ENCODE measurements at places on chromosomes 13 and 19.

DNA sequence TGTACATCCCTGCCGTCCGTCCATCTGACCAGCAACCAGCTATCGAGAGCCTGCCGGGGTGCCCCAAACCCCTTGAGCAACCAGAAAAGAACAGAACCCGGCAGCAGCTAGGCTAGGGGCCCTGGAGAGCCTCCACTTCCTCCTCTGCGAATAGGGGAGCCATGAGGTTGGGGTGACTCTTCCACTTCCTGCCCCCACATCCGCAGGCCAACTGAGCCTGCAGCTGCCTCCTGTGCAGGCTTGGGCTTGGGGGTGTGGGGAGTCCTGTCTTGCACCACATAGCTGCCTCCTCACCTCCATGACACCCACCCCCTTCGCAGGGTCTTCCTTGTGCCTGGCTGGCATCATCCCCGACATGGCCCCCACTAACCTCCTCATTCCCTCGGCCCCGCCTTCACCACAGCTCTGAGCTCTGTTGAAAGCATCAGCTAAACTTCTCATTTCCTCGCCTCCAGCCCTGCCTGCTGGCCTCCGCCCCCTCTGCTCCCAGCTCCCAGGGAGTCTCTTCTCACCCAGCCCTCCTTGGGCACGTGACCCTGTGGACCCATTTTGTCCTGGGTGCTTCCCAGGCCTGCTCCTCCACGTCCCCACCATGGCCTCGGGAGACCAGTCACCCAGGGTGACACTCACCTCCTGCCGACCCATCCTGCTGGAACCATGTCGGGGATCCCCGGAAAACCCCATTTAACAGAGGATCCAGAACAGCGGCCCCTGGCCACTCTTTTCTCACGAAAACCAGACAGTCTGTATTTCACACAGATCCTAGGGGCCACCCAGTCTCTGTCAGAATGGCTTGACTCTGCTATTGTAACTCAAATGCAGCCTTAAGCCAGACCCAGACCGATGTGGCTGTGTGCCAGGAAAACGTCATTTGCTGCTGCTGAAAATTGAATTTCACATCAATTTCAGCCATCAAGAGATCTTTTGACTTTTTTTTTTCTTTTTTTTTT is 50.4 kb downstream of the MYO9B start:
- DNase-seq: peak; percentile 76

- DNase-seq: no peak
Measured at GRCh38 chr19:7494416-7495098, 5.7 kb upstream of the PEX11G start.

- no peak for DNase-seq
Measured at GRCh38 chr19:3229888-3230496, 5.5 kb downstream of the CELF5 start.

DNA sequence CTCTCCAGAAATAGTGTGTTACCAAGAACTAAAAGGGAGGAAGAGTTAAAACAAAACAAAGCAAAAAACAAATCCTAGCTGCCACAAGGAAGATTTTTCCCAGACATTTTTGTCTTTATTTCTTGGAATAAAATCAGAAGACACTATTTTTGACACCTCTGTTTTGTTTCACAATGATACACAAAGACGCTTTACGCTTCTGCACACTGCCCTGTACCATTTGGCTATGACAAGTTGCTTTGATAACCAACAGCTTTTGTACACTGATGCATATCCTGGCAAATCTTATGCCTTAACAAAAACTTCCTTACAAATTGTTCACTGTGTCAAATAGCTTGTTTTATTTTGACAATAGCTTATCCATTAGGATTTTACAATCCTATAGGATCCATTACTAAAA is 103.5 kb upstream of the RAP2A start:
- DNase-seq: no peak

DNA sequence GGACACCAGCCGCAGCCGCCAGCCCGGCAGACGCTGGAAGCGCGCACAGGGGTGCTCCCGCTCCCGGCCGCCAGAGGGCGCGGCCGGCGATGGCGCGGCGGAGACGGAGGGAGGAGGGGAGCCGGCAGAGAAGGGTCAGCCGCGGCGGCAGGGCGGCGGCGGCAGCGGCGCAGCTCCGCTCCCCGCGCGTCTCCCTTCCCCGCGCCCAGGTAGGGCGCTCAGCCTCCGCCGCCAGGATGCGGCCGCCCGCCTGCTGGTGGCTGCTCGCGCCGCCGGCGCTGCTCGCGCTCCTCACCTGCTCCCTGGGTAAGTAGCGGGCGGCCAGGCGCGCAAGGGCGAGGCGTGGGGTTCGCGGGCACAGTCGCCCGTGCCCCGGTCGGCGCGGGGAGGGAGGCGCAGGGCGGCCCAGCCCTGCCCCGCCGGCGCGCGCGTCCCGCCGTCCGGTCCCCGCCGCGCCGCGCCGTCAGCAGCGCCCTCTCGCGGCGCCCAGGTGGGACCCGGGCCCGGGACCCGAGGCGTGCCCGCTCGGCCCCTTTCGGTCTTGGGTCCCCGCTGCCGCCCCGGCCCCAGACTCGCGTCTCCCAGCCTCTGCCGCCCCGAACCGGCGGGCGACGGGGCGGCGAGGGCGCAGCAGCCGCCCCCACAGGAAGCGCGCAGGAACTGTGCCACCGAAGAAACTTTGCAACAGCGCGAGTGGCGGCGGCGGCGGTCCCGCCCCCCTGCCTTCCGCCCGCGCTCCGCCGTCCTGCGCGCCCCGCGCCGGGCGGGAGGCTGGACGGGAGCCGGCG is at the start of gene B3GLCT:
Gene B3GLCT (plus strand): TSS at position 127 of the 788 bp plus-strand sequence. CDS start 110 bp downstream, at position 237.
- peak; percentile 96 for DNase-seq

DNA sequence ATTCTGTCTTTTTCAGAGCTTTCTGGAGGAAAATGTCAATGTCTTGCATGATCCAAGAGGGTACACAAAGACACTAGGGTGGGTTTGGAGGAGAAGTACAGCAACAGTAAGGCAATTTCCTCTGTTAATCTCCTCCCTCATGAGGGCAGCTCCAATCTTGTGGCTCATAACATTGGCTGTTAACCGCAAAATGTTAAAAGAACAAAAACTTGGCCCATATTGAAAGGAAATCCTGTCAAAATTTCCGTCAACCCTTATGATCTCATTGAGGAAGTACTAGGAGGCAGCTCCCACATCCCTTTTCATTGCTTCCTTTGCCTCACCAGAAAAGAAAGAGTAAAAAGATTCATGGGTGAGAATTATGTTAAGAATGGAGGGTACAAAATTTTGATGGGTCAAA is 11.6 kb downstream of the OXGR1 start:
- no peak for DNase-seq

GRCh38 chr13:29543230-29544215 is 52.0 kb downstream of the SLC7A1 start:
- peak; percentile 87 for DNase-seq

- peak; percentile 47 for DNase-seq
Measured at GRCh38 chr13:32316028-32316339, 676 bp downstream of the BRCA2 start.

DNA sequence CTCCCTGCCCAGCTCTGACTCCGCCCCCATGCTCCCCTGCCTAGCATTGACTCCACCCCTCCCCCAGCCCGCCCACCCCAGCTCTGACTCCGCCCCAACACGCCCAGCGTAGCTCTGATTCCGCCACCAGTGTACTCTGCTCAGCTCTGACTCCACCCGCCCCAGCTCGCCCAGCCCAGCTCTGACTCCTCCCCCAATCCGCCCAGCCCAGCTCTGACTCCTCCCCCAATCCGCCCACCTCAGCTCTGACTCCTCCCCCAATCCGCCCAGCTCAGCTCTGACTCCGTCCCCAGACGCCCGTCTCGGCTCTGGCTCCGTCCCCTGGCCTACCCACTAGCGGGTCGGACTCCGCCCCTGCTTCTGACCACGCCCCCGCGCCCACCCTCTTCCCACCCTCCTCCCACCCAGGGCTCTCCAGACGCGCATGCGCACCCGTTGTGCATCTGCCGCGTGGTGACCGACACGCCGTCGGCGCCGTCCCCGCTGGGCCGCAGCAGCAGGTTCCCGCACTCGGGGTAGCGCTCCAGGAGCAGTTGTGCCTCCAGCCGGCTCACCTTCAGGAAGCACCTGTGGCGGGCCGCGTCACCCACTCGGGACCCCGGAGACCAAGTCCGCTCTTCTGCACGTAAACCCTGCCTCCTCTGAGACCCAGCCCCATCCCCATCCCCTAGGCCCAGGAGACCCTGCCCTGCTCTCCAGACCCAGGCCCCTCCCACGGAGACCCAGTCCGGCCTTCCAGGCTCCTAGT is 10.2 kb downstream of the STAP2 start:
- peak; percentile 98 for DNase-seq

- DNase-seq: no peak
Measured at GRCh38 chr13:110316196-110316595, 9.1 kb downstream of the COL4A2 start.

DNA sequence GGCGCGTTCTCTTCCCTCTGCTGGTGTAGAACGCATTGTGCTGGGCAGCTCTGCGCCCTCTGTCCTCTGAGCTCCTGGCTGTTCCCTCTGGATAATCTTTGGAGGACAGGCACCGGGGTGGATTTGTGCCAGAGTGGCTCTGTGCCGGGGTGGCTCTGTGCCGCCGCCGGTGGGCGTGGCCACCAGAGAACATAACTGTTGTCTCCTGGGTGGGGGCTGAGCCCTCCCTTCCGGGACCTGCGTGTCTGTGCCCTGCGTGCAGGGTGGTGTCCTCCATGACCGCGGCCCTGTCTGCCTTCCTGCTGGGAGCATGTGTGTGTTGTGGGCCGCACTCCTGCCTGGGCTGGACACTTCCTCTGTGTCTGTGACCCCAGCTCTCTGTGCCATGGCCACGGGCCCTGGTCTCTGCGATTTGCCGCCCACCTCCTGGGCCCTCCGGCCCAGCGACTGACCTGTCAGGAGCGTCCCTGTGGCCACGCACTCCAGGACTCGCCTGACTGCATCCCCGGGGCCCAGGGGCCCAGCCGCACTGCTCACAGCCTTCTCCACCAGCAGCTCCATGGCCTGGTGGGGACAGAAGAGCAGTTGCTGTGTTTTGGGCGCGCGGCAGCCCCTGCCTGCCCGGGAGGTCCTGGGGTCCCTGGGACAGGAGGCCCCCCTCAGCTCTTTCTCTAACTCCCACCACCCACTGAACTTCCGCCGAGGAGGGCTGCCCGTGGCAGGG is 22.4 kb upstream of the MATK start:
- no peak for DNase-seq

Measured in GM13977 (cell line).